Head of caudate nucleus (tissue), 42 donors: ENCODE measurements at places on chromosomes 3 and 15.

GRCh38 chr3:171747223-171747920, 62.9 kb downstream of the PLD1 start:
- no peak for DNase-seq

GRCh38 chr3:161349529-161350312, 21.6 kb downstream of the SPTSSB start:
- no peak for DNase-seq

GRCh38 chr3:40309925-40310695, 603 bp downstream of the EIF1B start:
- DNase-seq = peak; percentile 55

DNA sequence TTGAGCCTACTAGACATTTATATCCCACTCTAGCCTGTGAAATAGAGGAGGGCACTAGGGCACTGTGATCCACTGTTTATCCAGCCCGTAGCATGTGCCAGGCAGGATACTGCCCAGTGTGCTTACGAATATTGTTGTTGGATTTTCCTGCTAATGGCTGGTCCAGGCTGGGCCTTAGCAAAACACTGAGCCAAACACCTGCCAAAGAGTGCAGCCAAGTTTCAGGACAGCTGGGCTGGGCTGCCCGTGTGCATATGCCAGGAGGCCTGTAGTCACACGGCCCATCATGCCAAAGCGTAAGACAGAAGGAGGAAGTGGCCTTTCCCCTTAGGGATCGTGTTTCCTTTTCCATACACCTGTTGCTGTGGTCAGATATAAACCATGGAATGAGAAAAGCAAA, 54.5 kb upstream of the ABHD10 start:
- no peak for DNase-seq

DNA sequence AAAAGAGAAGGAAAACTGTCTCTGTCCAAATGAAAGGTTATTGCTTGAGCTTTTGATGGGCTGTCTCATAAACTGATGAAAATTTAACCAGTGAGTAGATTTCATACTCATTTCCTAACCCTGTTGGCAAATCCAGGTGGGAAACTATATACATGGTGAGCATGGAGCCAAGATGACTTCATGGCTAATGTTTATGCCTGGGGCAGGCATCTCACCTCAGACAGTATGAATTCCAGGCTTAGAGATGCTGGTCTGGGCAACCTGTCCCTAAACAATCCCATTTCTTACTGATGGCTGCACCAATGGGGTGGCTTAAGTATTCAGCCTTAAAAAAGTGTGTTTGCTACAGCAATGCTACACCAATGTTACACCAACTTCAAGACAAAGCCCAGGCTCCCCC, 58.1 kb downstream of the SLTM start:
- DNase-seq = no peak

DNA sequence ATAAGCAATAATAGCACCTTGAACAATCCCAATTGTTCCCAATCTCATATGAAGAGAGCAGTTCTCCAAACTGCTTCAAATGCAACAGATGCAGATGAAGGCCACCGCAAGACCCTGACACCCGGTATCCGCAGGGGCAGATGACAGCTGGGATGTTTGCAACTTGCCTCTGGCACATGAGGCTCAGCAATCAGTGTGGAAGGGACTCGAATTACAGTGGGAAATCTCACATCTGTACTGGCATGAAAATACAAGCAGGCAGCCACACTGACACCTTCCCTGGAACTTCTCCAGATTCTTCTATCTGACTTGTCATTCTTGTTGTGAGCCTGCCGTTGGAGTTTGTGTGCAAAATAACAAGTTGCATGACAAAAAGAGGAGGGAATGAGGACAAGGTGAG, 68.8 kb downstream of the WDR76 start:
- DNase-seq = no peak

- no peak for DNase-seq
Observed at GRCh38 chr15:99054025-99054387, 46.4 kb upstream of the PGPEP1L start.

- DNase-seq = no peak
Observed at GRCh38 chr3:31124373-31124772, 229.9 kb upstream of the GADL1 start.

- no peak for DNase-seq
Observed at GRCh38 chr3:160719710-160720109, 36.3 kb upstream of the PPM1L start.

GRCh38 chr3:183502237-183503181, 53.0 kb downstream of the KLHL6 start:
- peak; percentile 67 for DNase-seq
